ENCODE measurements at places on chromosomes 1 and 21.

DNA sequence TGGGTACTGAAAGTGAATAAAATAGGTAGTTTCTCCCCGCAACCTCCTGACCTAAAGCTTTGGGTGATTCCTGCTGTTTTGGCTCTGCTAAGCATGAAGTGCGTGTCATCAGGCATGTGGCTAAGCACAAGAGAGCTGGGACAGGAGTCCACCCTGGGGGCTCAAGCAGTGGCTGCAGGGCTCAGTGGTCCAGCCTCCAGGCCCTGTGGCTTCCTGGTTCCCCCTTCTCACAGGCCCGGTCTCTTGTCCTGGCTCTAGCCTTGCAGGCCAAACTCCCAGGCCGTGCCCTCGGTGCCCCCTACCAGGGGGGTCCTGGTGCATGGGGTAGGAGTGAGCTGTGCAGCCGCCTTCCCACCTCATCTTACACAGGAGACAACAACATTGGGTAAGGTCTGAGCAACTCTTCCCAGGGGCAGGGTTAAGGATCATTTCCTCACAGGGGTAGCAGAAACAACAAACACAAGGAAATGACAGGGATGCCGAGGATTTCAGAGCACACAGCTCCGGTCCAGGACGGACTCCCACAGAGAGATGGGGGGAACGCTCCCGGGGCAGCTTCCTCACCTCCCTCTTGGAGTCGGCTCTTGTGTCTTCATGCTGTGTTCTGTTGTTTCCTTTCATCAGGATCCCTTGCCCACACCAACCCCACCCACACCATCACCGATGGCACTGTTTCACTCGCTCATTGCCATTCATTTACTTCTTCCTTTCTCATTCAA lies 19.8 kb upstream of the SLC2A1 start:
- no peak for DNase-seq

GRCh38 chr1:114126261-114127095 lies 27.2 kb downstream of the SYT6 start:
- DNase-seq = no peak

DNA sequence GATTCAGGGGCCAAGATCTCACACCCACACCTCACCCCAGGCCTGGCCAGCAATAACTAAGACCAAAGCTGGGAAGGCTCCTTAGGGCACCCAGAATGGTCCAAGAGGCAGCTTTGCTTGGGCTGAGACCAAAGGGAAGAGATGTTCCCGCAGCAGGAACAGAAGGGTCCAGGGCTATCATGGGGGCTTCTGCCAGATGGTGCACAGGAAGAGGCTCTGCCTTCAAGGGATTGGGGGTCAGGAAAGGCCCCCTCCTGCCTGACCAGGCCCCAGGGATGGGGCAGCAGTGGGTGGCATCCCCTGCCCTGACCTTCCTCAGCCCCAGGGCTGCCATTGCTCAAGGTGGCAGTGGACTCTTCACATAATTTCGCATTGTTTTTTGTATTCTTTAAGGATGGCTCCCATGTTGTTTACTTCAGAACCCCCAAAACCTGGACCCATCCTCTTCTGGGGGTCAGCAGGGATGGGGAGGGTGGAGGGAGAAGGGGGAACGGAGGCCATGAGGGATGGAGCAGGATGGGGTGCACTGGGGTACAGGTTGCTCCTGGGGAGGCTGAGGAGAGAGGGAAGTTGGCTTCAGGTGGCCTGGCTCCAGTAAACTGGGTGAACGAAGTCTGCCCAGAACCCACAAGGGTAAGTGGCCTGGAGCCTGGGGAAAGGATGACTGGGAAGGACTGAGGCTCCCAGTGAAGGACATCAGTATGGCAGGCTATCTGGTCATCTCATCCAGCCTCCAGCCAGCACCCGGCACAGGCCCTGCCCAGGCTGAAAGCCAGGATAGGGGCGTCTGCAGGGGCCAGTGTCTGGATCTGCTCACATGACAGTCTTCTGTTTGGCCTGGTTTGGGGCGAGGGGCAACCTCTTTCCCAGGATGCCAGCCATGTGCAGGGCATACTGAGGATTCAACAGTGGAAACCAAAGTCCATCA lies 2.6 kb upstream of the NADK start:
- DNase-seq = no peak

DNA sequence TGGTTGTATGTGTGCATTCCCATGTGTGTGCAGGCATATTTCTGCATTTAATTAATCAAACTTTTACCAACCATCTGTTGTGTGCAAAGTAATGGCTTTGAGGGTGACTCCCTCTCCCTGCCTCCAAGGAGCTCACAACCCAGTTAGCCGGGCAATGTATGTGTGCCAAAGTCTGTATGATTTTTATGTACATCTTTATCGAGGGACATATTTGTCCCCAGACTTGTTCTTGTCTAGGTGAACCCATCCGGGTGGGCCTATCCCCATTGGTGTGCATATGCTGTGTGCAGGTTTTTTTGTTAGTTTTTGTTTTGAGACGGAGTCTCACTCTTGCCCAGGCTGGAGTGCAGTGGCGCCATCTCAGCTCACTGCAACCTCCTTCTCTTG lies 1.8 kb downstream of the SYTL1 start:
- no peak for DNase-seq

DNA sequence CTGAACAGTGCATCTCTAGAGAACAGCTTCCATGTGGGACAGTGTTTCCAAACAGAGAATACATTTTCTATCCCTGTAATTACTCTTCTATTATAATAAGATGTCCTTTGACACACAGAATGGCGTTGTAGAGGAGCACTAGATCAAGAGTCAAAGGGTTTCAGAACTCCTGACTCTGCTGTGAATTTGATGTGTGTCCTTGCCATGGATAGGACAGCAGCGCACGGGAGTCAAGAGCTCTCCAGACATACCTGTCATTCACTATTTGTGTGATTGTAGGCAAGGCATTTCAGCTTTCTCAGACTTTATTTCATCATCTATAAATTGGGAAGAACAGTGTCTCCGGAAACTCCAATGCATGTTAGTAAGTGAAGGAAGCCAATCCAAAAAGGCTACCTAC lies 176.4 kb downstream of the RGS7 start:
- no peak for DNase-seq

GRCh38 chr1:82125119-82125518 lies 324.4 kb downstream of the ADGRL2 start:
- DNase-seq = no peak

DNA sequence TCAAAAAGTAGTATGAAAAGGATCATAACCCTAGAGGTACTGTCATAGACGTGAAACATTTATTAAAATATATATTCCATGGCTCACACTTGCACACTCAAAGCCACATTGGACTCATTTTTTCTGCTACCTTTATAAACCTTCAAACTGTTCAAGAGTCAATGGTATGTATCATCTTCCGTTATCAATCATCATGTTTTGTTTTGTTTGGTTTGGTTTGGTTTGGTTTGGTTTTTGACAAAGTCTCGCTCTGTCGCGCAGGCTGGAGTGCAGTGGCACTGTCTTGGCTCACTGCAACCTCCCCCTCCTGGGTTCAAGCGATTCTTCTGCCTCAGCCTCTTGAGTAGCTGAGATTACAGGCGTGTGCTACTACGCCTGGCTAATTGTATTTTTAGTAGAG lies 1.8 kb downstream of the IFNAR2 start:
- no peak for DNase-seq

- no peak for DNase-seq
These were observed 42.3 kb upstream of the CCDC190 start for GRCh38 chr1:162903246-162903645.

Measured in ovary (tissue), 10 donors.